ENCODE measurements at places on chromosomes 5 and 9.

DNA sequence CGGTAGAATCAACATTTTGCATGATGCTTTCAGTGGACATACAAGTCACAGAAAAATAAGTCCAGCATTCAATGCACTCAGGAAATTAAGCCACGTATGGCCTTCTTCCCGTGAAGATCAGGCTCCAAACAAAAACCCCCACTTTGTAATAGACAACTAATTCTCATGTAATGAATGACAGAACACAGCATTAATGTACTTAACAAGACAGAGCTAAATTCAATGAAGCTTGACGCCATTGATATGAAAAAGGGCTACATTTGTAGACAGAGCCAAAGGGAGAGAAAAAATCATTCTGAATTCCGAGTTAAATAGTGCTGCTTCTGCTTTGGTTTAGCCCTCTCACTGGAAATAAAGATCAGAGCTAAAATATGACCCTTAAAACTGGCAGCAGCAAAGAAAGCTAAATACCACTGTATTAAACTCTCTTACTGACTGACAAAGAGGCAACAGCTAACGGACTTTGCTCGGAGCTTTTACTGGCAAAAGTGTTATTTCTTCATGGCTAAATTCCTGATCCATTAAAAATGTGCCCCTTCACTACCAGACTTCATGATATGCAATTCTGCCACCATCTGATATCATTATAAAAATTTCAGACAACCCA is 250.5 kb downstream of the BNC2 start:
- no peak for DNase-seq

DNA sequence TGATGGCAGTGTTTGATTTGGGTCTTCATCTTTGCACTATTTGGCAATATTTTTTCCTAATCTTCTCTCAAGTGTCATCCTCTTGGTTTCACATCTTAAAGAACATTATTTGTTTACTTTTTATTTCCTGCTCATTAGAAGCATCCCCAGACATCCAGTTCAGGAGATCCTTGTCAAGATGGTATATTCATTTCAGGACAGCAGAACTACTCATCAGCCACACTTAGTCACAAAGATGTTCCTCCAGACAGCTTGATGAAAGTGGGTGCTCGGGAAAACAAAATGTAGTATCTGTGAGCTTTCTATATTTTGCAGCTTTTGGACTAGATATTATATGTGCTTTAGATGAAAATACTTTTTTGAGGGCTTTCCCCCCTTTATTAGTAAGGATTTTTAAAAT is 72.1 kb upstream of the SREK1 start:
- DNase-seq: no peak

- no peak for DNase-seq
These were observed 54.5 kb upstream of the GARNL3 start for GRCh38 chr9:127209948-127210640.

GRCh38 chr9:18366184-18366583 is 107.8 kb upstream of the ADAMTSL1 start:
- no peak for DNase-seq

DNA sequence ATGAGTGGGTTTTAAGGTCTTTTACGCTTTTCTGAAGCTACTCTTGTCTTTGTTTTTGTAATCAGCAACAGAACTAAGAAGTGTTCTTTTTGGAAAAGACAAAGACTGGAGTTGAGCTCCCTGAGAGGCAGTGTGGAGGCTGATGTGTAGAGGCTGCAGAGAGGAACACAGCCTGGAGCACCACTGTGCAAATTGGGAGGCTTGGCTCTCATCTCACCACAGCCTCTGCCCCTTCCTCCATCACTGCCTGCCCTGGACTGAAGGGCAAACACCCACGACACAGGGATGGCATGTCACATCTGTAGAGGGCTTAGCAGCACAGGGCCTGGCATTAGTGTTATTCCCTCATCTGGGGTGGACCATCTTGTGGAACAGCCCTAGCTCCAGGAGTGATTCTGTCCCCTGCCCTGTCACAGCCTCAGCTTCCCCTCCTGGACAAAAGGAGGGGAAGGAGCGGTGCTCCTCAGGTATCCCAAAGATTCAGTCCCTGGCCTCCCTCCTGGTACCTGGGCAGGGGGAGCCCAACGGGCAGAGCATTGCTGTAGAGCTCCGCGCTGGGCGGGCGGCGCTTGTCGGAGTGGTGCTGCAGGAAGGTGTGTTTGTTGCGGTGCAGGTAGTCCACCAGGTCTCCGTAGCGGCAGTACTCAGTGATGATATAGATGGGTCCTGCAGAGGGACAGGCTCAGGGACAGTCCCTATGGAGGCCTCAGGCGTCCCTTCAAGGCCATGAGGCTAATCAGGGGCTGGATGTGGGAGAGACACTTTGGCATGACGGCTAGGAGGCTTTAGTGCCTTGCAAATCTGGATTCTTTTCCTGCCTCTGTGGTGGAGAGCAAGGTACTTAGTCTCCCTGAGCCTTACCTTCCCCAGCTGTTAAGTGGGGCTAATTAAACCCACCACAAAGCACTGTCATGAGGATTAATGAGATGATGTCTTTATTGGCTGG is 32.8 kb downstream of the PDGFRB start:
- DNase-seq: no peak

DNA sequence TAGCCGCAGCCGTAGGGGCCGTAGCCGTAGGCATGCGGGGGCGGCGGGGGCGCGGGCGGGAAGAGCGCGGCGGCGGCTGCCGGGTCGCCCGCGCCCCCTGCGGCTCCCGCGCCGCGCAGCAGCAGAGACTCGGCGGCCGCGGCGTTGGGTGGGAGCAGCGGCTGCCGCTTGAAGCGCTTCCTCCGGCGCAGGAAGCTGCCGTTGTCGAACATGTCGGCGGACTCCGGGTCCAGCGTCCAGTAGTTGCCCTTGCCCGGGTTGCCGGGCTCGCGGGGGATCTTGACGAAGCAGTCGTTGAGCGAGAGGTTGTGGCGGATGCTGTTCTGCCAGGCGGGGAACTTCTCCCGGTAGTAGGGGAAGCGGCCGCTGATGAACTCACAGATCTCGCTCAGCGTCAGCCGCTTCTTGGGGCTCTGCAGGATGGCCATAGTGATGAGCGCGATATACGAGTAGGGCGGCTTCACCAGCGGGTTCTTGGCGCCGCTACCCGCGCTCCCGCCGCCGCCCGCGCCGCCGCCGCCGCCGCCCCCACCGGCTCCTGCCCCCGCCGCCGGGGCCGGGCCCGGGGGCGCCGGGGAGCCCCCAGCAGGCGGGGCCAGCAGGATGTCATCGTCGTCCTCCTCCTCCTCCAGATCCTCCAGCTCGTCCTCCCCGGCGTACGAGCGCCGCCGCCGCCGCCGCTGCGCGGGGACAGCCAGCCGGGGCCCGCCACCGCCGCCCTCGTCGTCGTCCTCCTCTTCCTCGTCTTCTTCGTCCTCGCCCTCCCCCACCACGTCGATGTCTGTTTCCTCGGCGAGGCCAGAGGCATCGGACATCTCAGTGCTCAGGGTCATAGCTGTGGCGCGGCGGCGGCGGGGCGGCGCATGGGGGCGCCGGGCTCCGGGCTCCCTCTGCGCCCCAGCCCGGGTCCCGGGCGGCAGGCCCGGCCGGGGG is 781 bp downstream of the FOXD1 start:
- peak; percentile 41 for DNase-seq

DNA sequence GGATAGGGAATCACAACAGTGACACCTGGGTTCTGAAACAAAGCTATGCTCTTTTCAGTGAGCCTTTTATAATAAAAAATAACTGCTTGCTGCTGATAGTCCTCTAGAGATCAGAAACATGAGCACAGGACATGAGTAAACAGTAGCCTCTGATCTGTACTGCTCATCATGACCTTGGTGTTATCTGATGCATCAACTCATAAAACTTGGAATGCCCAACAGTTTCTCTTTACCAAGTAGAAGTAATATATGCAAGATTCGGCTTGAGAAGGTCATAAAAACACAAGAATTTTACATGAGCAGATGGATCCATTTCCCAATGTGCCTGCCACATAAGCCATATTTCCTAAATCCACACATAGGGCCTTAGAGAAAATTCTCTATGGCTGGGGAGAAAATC is 318.3 kb upstream of the GRAMD2B start:
- no peak for DNase-seq

DNA sequence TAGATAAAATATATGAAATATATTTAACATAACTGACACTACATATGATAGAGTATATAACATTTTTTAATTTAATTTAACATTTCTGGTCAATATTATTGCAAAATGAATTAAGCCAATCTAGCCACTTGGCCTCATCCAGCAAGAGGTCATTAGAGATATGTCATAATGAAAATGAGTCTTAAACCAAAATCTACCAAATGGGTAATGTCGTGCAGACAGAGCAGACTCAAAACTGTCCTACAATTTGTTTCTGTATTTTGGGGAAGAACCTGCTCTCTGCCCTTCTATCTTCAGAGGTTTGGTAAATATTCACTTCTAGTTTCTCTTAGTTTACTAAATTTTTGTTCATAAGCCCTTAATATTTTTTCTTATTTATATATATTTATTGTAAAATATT is 61.4 kb downstream of the ARHGEF28 start:
- no peak for DNase-seq
